Transverse colon (tissue), 4 donors: ENCODE measurements at places on chromosomes 5 and 9.
A peak's percentile ranks its signal among the peaks of the same experiment; 100 is the strongest.

- peak overlapping the region; percentile 26 for H3K27ac ChIP-seq
- no peak for DNase-seq
- H3K36me3 ChIP-seq, result no peaks in the 10 kb centered on the region
- H3K27me3 ChIP-seq, result no peaks in the 10 kb centered on the region
- no peaks in the 10 kb centered on the region for H3K4me1 ChIP-seq
- no peak overlapping the region for H3K4me3 ChIP-seq
Measured at GRCh38 chr5:34037726-34038125, 5.3 kb downstream of the C1QTNF3 start.

DNA sequence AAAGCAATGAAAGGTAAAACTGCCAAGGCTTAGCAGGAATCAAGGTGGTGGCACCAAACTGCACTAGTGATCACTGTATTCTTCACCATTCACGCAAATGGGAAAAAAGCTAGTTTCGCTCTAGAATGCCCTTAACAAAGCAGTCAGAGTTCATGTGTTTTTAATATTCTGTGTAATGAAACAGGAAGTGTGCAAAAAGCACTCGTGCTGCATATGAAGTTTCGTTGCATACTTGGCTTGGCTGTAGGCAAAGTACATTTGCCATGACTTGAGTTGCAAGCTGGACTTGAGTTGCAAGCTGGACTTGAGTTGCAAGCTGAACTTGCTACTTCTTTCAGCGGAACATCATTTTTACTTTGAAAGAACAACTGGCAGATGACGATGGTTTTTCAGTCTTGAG is 55.4 kb downstream of the FOXI1 start:
- H3K27me3 ChIP-seq, result no peaks in the 10 kb centered on the region
- H3K27ac ChIP-seq, result no peak overlapping the region
- H3K36me3 ChIP-seq, result no peaks in the 10 kb centered on the region
- no peak for DNase-seq

GRCh38 chr5:171351536-171352073 is 36.0 kb upstream of the NPM1 start:
- no peaks in the 10 kb centered on the region for H3K4me1 ChIP-seq
- no peaks in the 10 kb centered on the region for H3K36me3 ChIP-seq
- H3K4me3 ChIP-seq, result no peak overlapping the region
- DNase-seq, result no peak
- no peaks in the 10 kb centered on the region for H3K27me3 ChIP-seq

DNA sequence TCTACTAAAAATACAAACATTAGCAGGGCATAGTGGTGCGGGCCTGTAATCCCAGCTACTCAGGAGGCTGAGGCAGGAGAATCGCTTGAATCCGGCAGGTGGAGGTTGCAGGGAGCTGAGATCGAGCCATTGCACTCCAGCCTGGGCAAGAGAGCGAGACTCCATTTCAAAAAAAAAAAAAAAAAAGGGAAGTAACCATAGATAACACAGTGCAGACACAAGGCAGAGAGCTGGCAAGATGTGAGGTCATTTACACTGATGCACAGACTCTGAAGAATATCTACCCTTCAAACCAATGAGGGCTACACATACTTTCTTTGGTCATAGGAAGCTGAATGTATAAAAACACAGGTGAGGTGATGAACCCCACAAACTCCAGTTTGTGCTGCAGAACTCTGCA is 131.9 kb downstream of the DCP2 start:
- H3K27ac ChIP-seq, result no peak overlapping the region
- H3K4me3 ChIP-seq, result no peak overlapping the region
- no peaks in the 10 kb centered on the region for H3K36me3 ChIP-seq
- no peak for DNase-seq
- no peaks in the 10 kb centered on the region for H3K27me3 ChIP-seq
- H3K4me1 ChIP-seq, result no peaks in the 10 kb centered on the region

- H3K27ac ChIP-seq, result no peak overlapping the region
- no peak for DNase-seq
- H3K4me1 ChIP-seq, result peaks cover 22% of the 10 kb centered on the region
- no peaks in the 10 kb centered on the region for H3K27me3 ChIP-seq
- no peak overlapping the region for H3K4me3 ChIP-seq
Measured at GRCh38 chr5:131384616-131385214, 120.9 kb downstream of the CDC42SE2 start.

DNA sequence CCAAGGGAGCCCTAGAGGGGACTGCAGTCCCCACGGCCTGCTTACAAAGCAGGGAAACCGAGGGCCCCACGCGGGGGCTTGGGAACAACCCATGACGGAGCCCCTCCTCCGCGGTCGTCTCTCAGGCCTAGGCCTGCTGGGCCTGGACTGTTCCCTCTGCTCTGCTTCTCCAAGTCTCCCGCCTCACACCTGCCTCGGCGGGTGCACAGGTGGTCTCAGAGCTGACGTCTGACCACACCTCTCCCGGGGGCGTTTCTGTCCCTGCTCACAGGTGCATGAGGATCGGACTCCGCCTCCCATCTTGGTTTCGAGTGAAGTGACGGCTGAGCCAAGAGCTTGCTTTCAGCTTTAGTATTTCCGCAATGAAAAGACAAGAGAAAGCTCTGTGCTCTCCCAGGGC is 72.1 kb downstream of the MRPL36 start:
- no peaks in the 10 kb centered on the region for H3K36me3 ChIP-seq
- H3K27me3 ChIP-seq, result peaks cover 5% of the 10 kb centered on the region
- DNase-seq, result no peak
- H3K27ac ChIP-seq, result no peak overlapping the region
